ENCODE measurements at places on chromosomes 7 and 10.
A peak's percentile ranks its signal among the peaks of the same experiment; 100 is the strongest.

DNA sequence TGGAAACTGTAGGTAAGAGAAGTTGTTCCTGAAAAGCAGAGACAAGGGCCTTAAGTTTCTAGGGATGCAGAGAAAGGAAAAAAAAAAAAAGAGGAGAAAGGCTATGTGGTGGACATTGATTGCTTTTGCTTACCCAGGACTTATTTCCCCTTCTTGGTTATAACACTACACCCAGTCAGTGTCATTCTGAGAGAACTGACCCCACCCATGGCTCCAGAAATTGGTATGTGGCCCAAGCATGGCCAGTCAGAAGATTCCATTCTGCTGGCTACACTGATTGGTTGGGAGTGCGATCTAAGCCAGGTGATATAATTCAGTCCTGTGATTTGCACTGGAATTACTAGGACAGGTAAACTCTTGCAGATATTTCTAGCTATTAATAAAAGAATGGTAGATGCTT, 62.2 kb upstream of the EXOC4 start:
- DNase-seq, result no peak

DNA sequence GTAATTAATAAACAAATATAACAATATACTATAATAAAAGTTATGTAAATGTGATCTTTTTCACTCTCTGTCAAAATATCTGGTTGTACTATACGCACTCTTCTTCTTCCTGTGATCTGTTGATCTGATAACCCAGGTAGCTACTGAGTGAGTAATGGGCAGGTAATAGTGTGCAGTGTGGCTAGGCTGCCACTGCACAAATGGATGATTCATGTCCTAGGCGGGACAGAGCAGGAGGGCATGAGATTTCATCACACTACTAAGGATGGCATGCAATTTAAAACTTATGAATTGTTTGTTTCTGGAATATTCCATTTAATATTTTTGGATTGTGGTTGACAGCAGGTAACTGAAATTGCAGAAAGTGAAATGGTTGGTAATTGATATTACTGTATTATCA, 44.5 kb downstream of the TAS2R16 start:
- no peak for DNase-seq

GRCh38 chr7:87498893-87499292, 23.4 kb upstream of the ABCB4 start:
- no peak for DNase-seq

GRCh38 chr10:77210645-77211044, 427.0 kb downstream of the KCNMA1 start:
- DNase-seq, result no peak

DNA sequence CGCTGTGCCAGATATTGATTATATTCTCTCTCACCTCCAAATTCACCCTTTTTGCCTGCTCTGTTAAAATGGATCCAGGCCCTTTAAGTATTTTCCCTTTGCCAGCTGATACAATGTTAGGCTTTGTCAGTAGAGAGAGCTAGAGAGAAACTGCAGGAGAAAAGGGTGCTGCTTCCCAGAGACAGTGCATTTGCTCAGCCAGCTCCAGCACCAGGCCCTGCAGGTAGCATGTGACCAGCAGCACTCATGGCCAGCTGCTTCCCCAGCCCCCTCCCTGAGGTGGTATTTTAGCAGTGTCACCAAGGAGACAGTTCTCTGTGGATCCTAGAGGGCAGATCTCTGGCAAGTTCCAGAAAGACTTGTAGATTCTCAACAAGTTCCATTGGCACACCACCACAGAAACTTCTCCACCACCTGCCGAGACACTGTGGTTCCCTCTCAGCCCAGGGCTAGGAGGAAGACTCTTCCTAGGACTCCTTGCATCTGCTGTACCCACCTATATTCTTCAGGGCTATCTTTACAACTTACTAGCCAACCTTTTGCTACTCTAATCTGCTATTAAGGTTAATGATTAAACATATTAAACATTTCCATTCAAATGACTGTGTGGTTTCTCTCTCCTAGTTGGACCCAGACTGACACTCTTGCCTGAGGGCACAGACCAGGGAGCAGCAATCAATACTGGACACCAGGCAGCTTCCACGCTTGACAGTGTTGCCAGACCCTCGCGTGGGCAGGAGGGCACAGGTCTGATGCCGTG, 35.6 kb upstream of the ADAM12 start:
- DNase-seq, result no peak

DNA sequence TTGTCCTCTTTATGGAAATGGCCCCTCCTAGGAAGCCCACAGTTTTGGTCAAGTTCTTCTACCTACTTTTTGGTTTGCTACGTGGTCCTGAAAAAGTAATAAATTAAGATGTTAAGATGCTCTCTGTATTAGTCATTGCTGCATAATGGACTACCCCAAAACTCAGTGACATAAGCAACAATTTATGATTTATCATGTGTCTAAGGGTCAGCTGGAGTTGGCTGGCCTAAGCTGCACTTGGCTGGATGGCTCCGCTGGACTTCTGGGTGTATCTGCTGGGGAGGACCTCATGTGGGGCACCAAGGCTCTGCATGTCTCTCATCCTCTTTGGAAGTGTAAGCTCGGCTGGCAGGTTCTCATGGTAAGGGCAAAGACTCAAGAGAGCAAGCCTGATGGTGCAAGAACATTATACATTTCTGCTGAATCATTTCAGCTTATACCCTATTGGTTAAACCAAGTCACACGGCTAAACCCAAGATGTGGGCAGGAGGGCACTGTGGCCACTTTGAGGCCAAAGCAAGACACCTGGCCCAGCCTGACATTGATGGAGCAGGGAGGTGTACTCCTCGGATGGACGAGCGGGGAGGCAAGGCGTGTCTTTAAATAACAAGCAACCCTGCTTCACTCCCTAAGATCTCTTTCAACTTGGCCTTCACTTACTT, 47.7 kb downstream of the TBXAS1 start:
- DNase-seq, result no peak

DNA sequence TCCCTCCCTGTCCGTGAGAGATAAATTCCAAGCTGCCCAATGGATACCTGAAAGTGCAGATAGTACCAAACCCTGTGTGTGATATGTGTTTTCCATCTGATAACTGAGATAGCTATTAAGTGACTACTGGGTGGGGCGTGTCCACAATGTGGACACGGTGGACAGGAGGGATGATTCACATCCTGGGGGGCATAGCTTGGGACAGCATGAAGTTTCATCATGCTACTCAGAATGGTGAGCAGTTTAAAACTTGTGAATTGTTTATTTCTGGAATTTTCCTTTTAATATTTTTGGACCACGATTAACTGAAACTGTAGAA, 158.6 kb downstream of the CREB5 start:
- DNase-seq, result no peak

- no peak for DNase-seq
These were observed 173.3 kb downstream of the LCOR start for GRCh38 chr10:97005349-97005748.

- no peak for DNase-seq
These were observed 68.8 kb downstream of the NRP1 start for GRCh38 chr10:33265621-33266020.

GRCh38 chr10:121900443-121901174, 27.2 kb downstream of the ATE1 start:
- peak; percentile 43 for DNase-seq

GRCh38 chr10:49688920-49689319, 9.5 kb downstream of the C10orf53 start:
- DNase-seq, result no peak

DNA sequence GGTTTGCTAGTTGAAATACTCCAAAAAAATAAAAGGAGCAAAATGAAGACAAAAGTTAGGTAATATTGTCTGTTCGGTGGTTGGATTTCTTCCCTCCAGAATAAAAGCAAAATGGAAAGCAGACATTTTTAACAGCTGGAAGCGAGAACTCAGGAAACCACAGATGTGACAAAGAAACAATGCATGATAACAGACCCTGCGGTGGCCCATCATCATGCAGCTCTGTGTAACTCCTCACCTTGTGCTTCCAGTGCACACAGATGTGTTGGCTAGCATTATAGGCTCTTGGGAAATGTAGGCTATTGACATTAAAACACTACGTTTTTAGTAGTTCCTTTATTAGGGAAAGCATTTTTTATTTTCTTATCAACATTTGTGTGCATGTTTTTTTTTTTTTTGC, 53.9 kb upstream of the ARL4A start:
- DNase-seq, result no peak

DNA sequence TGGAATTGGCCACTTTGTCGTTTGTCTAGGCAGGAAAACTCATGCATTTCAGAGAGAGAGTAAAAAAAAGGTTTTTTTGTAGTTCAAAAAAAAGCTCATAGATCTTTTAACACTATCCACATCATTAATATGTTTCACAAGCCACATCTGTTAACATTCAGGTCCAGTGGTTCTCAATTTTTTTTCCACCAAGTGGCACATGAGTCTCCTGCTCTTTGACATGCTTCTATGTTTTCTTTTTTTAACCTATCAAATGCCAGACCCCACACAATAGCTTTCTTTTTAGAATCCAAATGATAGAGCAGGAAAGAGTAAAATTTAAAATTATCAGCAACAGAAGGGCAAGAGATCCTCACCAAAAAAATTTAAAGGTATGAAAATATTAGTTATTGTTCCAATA, 20.3 kb downstream of the NOD1 start:
- no peak for DNase-seq

DNA sequence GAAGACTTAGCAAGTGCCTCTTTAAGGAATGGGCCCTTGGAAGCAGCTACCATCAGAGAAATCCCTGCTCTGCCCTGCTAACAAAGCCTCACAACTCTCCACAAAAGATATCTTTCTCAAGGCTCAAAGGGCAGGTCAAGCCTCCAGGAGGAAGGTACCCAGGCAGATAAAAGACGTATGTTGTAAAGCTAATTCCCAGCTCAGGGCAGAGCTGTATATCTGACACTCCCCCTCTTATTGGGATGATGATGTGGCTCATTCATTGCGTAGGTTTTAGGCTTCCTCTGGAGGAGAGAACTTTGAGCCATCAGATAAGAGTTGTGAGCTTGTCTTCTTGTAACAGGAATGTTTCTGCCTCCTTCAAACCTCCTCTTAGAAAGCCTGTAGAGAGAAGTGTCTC, 145.4 kb downstream of the CALN1 start:
- DNase-seq, result no peak

DNA sequence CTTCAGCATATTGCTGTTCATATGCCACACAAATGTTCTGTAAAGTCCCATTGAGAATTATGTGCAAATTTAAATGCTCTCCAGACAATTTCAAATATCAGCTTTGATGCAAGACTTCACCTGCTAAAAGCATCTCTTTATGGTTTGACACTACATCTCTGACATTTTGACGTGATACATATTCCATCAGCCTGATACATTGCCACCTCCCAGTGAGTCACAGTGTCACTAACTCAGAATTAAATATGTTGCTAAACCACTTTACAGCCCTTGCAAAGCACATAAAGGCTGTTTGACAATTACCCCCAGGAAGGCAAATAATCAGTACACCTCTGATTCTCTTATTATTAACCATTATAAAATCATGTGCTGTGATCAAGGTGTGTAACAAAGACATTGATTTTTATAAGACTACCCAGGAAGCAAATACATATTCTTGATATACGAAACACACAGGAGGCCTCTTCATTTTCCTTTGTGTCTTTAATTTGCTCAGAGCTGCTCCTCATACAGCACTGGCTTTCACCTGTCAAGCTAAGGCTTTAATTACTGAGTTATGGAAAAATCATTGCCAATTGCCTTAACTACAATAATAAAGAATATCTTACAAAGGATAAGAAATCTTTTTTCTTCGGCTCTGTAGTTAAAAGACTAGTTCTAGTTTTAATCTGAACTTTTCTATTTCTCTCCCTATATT, 547.5 kb upstream of the C7orf33 start:
- no peak for DNase-seq

- DNase-seq, result no peak
These were observed 185.5 kb downstream of the BMPER start for GRCh38 chr7:34090816-34091215.

DNA sequence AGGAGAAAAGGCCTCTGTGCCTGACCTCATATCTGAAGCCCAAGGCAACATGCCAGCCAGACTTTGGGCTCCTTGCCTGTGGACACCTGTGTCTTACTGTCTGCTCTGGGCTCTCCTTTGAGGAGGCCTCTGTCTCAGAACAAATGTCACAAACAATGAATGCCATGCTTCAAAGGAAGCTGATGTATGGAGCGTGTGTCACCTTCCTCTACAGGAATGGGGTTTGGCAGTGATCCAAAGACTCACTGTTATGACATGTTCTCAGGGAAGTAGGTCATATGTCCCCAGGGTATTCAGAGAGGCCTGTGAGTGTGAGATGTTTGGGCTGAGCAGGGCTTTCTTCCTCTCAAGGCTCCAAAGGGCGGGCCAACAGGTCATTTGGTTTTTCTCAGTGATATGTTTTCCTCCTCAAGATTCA, 38.4 kb downstream of the PTPRE start:
- DNase-seq, result peak; percentile 20

DNA sequence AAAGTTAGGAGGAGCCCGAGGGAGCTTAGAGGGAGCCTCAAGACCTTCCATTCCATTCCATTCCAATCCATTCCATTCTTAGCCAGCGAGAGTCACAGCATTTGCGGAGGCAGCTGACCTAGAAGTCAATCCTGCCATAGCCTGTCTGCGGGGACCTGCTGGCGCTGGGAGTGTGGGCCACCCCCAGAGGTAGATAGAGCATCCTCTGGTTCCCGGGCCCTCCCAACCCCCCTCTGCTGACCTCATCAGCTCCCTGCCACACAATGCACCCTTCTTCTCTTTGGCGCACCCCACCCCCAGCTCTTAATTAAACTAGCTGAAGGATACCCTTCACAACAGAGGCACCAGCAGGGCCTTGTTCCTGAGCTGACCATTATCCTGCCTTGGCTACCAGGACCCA, 152.5 kb upstream of the ZMIZ1 start:
- no peak for DNase-seq

GRCh38 chr10:86067436-86068050, 299.1 kb downstream of the GRID1 start:
- DNase-seq, result no peak

GRCh38 chr7:76048668-76048988, 722 bp downstream of the MDH2 start:
- DNase-seq, result peak; percentile 12

GRCh38 chr10:5698062-5698461, 13.4 kb downstream of the TASOR2 start:
- no peak for DNase-seq

GRCh38 chr7:1885465-1886226, 215.6 kb downstream of the ELFN1 start:
- no peak for DNase-seq

DNA sequence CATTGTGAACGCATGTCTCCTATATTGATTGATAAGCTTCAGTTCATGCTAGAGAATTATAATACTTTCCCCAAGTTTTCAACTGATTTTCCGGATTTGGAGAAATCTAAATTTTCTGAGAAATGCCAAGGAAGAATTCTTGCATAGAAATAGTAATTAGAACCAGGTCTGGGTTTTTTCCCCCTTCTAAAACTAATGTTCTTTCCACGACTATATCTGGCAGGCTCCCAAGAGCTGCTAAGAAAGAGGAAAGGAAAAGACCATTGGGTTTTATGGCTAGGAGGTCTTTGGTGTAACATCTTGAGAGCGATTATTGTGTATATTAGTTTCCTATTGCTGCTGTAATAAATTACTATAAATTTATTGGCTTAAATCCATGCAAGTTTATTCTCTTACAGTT, 71.8 kb upstream of the CACNB2 start:
- no peak for DNase-seq
